ENCODE measurements at places on chromosomes 12 and 14. TPM values are rescaled to one million over a fixed set of nuclear protein-coding genes. Genes with fewer than 3 reads are reported as not detected.

Gene TEDC1
- total RNA-seq, result 3.5 TPM

Gene CYP46A1
- 0.65 TPM for total RNA-seq

Gene TRIM9
- 0.53 TPM for total RNA-seq

Gene NPAS3
- total RNA-seq, result 0.82 TPM

DNA sequence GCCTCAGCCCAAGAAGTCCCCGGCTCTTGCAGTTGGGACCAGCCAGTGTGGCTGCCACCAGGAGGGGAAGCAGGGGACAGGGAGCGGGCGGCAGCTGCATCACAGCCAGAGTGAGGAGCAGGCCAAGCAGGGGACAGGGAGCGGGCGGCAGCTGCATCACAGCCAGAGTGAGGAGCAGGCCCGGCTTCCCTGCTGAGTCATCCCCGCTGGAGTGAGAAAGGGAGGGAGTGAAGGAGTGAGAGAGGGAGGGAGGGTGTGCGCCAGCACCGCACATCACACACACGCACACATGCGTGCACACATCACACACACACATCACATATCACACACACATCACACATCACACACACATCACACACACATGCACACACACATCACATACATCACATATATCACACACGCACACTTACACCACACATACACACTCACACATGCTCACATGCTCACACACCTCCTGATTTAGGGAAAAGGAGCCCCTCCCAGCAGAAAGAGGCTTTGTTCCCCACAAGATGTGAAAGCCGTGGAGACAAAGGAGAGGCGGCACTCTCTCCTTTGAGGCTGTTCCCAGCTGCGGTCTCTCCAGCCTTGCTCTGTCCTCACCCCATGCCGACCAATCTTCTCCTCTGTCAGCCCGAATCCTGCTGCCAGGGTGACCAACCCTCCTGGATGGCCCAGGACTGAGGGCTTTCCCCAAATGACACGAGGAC lies 16.7 kb upstream of the ZDHHC22 start:
- peak; percentile 13 for DNase-seq

DNA sequence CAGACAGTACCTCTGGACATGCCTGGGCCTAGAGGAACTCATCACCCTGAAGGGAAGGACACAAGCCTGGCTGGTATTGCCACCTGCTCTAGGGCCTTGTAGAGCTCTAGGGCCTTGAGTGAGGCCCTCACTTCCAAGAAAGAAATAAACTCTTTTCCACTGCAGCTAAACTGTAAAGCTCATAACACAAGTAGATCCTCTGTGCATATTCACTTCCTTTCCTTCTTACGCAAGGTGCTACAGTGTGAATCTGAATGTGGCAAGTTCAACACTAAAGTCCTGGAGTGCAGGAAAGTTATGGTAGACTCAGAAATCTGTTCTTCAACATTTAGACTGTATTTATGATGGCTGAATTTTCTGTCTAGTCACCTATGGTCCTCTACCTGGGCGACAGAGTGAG lies 14.5 kb downstream of the RNASE3 start:
- DNase-seq, result no peak

DNA sequence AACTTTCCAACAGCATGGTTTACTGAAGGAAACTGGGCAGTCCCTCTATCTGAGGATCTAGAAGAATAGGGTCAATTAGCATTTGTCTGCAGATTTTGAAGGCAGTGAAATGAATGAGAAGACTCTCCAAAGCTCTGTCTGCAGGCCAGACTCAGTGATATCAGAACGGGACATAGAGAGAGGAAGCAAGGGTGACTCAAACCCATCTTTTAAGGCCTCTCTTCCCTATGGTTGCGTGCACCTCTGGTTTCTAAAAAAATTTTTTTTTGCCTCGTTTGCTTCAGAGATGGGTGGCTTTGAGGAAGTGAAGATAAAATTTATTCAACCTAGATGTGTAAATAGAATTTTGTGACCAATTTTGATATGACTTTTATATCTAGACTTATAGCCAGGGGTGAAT lies 71.9 kb upstream of the HOXC13 start:
- DNase-seq, result no peak

DNA sequence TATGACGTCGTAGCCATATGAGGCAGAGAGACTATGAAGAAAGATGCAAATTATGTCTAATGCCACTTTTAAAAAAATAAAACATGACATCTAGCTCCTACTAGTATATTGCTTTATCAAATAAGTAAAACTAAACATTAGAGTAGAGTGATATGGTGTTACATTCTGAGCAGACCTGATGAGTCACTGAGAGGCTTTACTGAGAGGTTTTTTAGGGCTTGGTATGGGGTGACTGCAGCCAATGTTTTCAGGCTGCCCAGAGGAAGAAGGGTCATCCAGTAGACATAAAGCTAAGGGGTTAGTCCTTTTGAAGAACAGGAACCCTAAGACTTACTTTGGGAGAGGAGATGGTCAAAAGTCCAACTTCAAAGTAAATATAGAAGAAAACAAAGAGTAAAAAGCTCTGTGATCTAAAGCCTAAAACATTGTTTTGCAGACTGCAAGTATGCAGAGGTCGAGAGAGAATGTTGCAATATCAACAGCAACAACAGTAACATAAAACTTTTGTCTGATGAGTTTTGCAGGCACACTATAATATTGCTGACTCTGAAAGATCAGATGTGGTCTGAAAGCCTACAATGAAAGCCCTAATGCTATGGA lies 774.7 kb downstream of the TMTC2 start:
- DNase-seq, result no peak

DNA sequence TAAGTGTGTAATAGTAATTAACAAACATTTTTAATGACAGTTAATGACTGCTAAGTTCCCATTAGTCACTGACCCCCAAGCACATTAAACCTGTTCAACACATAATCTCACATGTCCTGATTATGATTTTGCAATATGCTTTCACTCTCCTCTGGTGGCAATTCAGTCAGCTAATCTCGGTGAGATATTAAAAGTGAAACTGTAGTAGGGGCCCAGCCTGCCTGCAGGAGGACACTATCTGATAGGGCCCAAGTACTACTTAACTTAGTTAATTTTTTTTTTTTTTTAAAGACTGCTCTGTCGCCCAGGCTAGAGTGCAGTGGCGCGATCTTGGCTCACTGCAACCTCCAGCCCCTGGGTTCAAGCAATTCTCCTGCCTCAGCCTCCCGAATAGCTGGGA lies 48.8 kb downstream of the CIT start:
- no peak for DNase-seq

- no peak for DNase-seq
Observed at GRCh38 chr14:70283156-70283555, 76.3 kb downstream of the COX16 start.

GRCh38 chr12:3527181-3527580 lies 36.2 kb downstream of the PRMT8 start:
- no peak for DNase-seq

GRCh38 chr12:48988030-48988649 lies 10.0 kb downstream of the WNT1 start:
- DNase-seq, result no peak

DNA sequence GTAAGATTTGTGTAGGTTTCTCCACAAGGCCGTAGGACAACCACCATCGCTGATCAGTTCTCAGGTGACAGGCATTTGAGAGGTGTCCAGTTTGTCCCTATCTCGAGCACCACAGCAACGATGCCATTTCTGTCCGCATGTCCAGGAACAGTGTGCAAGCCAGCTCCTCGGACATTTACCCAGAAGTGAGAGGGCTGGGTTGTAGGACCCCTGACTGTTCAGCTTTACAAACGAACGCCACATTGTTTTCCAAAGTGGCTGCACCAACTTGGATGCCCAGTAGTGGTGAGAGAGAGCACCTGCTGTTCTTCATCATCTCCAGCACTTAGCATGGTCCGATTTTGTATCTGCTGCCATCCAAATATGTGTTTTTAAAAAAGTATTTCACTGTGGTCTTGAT lies 38.6 kb downstream of the CYP46A1 start:
- no peak for DNase-seq

DNA sequence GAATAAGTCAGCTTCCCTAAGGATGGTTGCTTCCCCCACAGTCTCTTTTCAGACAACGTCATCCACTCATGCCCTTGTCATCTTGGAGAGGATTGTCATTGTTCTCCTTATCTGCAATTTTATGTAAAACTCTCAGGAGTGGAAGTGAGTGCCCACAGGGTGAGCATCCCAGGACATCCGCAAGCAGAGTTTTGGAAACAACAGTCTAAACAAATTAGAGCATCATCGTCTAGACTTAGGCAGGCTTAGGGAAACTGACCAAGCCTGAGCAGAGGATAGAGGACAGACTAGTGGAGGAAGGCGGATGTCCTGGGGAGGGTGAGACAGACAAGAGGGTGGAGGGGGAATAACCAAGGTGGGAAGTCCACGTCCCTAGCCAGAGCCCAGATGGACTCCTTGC lies 63.7 kb upstream of the BDKRB2 start:
- no peak for DNase-seq

DNA sequence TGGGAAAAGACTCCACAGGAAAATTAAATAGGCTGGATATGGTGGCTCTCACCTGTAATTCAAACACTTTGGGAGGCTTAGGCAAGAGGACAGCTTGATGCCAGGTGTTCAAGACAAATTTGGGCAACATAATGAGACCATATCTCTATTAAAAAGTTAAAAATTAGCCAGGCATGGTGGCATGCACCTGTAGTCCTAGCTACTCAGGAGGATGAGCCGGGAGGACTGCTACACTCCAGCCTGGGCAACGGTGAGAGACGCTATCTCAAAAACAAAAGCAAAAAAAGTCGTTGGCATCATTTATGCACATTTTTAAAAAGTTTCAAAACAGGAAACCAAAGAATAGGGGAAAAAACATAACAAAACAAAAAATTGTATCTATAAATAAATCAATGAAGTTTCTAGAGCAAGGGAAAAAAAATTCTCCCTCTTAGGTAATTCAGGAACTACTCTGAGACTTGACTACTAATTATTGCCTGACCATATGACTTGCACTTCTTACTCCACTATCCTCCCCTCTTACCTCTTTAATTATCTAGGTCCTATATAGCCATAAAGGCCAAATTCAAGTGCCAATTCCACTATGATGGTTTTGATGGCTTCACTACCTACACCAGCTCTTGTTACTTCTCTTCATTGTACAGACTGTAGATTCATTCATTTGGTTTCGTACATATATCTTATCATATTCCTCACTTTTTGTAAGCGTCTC lies 1.6 kb downstream of the METTL3 start:
- DNase-seq, result no peak

- DNase-seq, result no peak
Observed at GRCh38 chr12:92370828-92371227, 225.2 kb upstream of the BTG1 start.
